ENCODE measurements at places on chromosomes 3 and 15. TPM values are rescaled to one million over a fixed set of nuclear protein-coding genes. Genes with fewer than 3 reads are reported as not detected.

Gene PRSS50
- 4.8 TPM for polyA plus RNA-seq

GRCh38 chr3:134932035-134932434 lies 137.0 kb downstream of the EPHB1 start:
- DNase-seq, result no peak

DNA sequence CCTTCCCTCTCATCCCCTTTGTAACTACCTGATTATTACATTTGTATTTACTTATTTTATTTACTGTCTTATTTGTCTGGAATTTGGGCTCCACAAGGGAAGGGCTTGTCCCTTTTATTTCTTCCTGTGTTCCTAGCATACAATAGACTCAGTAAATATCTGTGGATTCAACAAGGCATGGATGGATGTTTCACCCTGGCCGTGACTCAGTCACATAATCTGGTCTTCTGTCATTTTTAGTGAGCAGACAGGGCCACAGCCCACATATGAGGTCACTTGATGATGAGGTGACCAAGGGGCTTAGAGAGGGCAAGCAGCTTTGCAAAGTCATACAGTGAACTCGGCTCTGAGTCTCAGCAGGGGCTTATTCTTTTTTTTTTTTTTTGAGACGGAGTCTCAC lies 7.8 kb upstream of the DAG1 start:
- no peak for DNase-seq

DNA sequence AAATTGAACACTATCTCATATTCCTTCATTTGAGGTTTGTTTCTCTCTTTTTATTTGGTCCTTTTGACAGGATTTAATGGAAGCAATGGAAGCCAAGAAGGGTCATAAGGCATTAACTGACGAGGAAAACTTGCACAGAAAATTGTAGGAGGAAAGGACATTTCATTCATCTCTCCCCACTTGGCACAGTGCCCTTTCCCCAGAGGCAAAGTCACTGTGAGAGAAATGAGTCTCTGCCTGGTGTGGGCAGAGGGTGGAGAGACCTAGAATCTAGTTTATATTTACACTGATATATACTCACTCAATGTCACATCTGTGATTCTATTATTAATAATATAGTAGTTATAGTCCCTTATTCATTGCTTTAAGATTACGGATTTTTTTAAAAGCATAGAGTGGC lies 324.6 kb upstream of the IL12A start:
- DNase-seq, result no peak

DNA sequence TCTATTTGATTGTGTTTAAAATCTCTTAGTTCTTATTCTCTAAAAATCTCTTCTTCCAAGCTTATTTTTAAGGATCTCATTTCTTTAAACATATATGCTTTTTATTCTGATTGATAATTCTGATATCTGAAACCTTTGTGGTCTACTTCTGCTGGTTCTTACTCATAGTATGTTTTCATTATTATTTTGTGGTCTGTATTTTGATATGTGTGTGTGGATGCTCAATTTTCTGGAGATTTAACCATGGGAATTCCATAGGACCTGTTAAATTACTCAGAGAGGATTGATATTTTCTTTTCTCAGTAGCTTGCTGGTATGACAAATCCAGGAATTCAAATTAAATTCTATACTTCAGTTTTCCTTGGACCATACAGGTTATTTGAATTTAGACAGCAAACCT lies 14.7 kb upstream of the HHLA2 start:
- no peak for DNase-seq

DNA sequence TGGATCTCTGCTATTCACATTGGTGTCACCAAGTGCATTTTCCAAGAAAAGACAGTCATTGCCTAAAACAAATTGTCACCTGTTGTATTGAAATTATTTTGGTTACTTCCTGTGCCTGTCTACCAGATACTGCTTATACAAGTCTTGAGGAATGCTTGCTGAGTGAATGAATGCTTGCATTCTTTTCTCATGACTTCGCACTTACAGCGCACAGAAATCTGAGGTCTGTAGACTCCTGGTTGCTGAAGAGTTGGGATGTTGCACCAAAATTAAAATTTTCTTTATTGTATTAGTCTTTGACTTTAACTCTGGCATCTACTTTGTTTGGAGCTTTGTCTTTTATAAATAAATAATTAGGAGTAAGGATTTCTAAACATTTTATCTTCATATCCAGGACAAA lies 28.4 kb downstream of the SH3GL3 start:
- DNase-seq, result no peak

Gene EXD1
- polyA plus RNA-seq, result not detected

DNA sequence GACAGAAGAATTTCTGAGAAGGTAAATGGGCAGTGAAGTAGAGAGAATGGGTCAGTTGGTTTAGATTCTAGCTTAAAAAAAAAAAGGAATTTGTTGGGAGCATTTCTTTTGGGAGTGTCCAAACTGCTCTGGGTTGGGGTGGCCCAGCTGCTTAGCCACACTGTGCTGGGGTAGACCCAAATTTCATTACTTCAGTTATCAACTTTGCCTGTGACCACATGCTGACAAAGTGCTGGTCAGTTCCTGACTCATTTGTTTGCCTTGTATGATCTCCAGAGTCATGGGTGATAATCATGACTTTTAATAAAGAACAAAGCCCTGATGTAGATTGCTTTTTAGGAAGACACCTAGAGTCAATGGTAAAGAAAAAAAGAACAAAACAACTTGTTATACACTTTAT lies 121.5 kb upstream of the FGF7 start:
- no peak for DNase-seq

DNA sequence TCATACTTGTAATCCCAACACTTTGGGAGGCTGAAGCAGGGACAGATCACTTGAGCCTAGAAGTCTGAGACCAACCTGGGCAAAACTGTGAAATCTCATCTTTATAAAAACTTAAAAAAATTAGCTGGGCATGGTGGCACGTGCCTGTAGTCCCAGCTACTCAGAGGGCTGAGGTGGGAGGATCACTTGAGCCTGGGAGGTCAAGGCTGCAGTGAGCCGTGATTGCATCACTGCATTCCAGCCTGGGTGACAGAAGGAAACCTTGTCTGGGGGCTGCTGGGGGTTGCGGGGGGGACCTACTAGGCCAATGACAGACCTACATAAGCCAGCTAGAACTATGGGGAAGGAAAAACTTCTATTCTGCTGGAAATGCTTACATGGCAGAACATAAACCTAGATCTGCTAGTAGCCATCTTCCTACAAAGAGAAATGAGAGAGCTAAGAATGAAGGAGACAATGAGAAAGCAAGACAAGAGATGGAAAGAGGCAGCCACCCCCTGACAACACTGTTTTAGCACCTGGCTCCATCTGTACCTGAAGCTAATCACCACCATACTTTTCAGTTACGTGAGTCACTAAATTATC lies 23.9 kb downstream of the FOXP1 start:
- no peak for DNase-seq

Gene ACKR4
- polyA plus RNA-seq, result 2.1 TPM

Gene LACTB
- polyA plus RNA-seq, result 20.0 TPM

Gene CADPS
- 3.8 TPM for polyA plus RNA-seq

DNA sequence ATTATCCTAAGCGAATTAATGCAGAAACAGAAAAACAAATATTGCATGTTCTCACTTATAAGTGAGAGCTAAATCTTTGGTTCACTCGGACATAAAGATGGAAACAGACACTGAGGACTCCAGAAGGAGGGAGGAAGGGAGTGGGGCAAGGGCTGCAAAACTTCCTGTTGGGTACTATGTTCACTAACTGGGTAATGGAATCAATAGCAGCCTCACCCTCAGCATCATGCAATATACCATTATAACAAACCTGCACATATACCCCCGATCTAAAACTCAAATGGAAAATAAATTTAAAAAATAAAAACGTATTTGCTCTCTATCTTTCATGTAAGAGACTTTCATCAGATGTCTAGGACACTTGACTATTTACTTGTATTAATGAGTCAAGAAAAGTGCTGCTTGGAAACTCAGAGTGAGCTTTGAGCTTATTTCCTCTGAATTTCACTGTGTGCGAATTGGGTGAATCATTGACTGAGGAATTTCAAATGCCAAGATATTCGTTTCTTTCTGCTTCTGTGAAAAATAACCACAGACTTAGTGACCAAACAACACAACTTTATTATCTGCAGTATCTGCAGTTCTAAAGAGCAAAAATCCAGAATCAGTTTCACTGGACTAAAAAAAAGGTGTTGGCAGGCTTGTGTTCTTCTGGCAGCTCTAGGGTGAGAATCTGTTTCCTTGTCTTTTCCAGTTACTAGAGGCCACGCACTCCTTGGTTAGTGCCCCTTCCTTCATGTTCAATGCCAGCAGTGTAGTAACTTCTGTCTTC lies 18.4 kb downstream of the TM4SF18 start:
- no peak for DNase-seq

DNA sequence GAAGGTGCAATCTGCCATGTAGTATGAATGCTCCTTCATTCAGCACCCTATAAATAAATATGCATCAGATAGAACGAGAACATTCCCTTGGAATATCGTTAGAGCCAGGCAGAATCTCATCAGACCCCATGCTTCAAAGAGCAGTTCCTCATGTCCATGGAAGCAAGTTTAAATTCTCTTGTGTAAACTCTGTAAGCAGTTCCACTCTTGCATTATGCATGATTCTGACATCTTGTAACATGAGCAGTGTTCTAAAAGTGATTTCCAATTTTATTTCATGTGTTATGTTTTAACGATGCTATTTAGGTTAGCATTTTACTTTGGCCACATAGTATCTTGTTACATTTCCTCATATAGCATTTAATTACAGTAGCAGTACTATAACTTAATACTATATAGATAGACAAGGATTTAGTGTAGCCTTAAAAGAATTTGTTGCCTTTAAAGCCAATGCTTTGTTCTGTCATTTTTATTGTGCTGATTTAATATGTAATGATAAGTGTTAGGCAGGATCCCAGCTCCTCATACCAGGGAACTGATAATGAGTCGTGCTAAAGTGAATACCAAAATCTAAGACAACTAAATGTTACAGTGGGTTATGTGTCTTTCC lies 161.2 kb upstream of the NECTIN3 start:
- DNase-seq, result no peak

Gene FSD2
- polyA plus RNA-seq, result 0.35 TPM

DNA sequence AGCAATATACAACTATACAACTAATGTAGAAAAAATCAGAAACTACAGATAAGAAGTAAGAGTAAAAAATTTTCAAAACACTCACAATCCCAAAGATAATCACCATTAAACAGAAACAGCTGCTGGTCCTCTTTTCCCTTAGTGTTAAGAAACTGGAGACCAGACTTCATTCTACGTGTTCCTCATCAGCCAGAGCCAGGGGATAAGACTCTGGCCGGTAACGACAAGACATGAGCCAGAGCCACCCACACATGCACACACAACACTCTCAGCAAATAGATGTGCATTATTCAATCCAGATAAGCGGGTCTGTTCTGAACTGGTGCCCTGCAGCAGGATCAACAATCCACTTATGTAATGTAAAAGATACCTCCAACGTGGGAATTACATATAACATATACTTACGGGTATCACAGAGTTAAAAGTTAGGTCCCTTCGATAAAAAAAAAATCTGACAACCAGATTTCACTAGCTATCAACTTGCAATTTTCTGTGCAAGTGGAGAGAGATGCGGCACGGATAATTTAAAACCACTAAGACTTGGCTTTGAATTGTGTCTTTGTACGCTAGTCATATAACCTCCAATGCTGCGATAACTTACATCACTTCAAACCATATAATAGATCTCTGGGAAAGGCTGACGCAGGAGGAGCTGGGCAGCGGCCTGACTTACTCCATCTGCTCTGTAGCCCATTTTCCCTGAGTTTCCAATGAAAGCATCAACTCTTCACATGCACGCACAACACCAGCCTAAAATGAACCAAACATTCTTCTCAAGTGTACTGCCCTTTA lies 17.8 kb downstream of the PRICKLE2 start:
- DNase-seq, result no peak

DNA sequence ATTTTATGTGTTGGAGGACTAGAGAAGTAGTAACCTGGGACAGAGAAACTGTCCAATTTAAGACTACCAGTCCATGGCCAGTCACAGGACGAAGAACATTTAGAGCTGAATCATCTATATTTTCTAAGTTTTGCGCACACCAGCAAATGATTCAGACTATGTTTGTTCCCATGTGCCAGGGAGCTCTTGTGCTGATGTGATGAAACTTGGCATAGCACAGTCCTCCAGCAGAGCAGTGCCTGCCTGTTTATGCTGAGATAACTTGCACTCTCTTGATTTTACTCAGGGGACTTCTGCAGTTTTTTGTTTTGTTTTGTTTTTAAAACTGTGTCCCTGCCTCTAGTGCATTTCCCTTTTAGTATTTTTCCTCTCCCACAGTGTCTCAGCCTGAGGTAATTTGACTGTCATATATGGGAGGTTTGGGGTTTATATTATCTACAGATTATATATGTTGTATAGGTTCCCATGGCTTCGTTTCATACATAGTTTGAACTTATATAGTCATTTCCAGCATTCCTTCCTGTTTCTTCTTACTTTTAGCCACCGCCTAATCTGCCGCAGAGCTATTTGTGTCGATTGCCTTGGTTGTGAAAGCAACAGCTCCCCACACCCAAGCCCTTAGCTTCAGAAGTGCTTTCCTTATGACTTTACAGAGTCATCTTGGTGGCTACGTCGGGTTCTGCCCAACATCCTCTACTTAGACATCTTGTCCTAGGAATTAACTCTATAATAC lies 45.5 kb downstream of the PPM1L start:
- no peak for DNase-seq

Gene CPA3
- 0.20 TPM for polyA plus RNA-seq

- no peak for DNase-seq
Observed at GRCh38 chr3:5741017-5741416, 553.5 kb downstream of the EDEM1 start.

DNA sequence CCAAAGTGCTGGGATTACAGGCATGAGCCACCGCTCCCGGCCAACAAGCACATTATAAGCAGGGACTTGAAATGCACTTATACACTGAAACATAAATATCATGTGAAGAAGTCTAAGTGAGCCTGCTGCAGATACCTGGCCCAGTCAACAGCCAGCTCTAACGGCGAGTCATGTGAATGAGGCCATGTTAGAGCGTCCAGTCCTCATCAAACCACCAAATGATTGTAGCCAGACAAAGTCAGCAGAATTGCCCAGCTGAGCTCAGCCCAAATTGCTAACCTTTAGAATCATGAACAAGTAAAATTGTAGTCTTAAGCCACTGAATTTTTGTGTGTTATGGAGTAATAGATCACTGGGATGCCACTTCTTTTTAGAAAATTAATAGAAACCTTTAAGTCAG lies 37.8 kb upstream of the UACA start:
- no peak for DNase-seq

GRCh38 chr3:64621726-64622395 lies 65.9 kb downstream of the ADAMTS9 start:
- no peak for DNase-seq

DNA sequence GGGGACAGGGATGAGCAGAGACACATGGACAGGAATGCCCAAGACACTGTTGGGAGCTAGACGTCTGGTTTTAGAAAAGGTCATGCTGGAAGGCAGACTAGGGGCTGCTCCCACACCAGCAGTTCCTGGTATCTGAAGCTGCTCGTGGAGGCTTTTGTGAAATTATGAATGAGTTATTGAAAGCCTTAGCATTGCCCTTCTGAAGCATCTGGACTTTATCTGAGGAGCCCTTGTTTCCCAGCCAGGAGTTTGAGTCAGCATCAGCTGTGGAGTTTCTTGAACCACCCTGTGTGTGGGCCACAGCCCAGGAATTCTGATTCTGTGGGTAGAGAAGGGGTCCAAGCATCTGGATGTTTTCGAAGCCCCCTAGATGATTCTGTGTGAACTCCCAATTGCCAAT lies 258.7 kb downstream of the SLCO3A1 start:
- DNase-seq, result no peak

GRCh38 chr15:63481105-63481810 lies 23.1 kb upstream of the USP3 start:
- DNase-seq, result no peak

Data from renal cortex interstitium (tissue), 15 donors.